Activated T-helper 1 cell treated with anti-CD3 and anti-CD28 coated beads, Interleukin-12 subunit alpha, Interleukin-12 subunit beta, Interleukin-2, Interleukin-4 antibody, amounts not matched to agents 30 ng/mL and 10 ng/mL and 1 ng/mL, durations not matched to agents 14 hours and 24 hours and 36 hours (primary cell): ENCODE measurements at places on chromosomes 12 and 14. TPM values are rescaled to one million over a fixed set of nuclear protein-coding genes. Genes with fewer than 3 reads are reported as not detected.
A peak's percentile ranks its signal among the peaks of the same experiment; 100 is the strongest.

Gene PLEKHG3
- 5.5 and 6.2 TPM in 2 replicates for total RNA-seq

Gene GLIPR1L1
- not detected in 2 replicates for total RNA-seq

Gene CLEC14A
- total RNA-seq, result not detected in 2 replicates

GRCh38 chr14:55127460-55127951 lies 1.5 kb upstream of the LGALS3 start:
- peaks cover 26% of the 10 kb centered on the region for H3K4me1 ChIP-seq
- H3K27me3 ChIP-seq, result peaks cover 32% of the 10 kb centered on the region
- DNase-seq, result no peak
- peaks cover 5% of the 10 kb centered on the region for H3K36me3 ChIP-seq
- H3K4me3 ChIP-seq, result no peak overlapping the region

DNA sequence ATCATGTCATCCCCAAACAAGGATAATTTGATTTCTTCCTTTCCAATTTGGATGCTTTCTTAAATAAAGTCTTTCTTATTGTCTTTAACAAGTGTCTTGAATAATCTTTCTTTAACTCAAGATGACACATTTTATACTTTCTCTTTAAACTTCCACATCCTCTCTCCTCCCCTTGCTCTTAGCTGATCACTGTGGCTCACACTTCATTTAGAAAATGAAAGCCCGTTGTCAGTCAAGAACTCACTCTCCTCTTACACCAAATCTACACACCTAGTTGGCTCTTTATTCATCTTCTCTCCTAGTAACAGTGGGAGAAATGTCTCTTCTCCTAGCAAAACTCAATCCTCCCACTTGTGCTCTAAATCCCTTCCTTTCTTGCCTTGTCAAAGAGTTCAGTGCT lies 10.4 kb upstream of the RMST start:
- H3K27ac ChIP-seq, result no peak overlapping the region
- H3K27me3 ChIP-seq, result peaks cover 2% of the 10 kb centered on the region
- no peaks in the 10 kb centered on the region for H3K4me1 ChIP-seq
- DNase-seq, result no peak

DNA sequence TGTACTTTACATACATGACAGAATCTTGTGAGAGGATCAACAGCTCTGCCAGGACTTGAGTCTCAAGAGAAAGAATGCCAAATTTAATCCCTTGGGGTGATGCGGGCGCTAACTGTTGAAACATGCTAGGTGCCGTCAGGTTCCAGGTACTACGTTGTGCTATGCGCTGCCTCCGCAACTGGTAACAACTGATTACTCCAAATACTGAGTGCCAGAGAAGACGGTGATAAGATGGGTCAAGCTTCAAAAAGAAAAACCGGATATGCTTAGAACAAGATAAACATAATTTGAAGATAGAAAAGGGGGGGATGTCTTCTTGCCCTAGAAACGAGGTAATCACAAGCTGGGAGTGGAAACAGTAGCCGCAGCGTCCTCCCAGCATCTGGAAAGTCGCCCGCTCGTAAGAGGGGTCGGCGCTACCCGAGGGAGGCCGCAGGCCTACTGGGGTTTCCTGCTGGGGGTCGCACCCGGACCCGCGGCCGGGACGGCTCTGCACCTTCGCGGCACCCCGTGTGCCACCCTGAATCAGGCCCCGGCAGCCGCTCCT lies 678 bp downstream of the ZBTB25 start:
- peaks cover 2% of the 10 kb centered on the region for H3K27me3 ChIP-seq
- no peak for DNase-seq
- H3K27ac ChIP-seq, result peak overlapping the region; percentile 96
- peaks cover 33% of the 10 kb centered on the region for H3K36me3 ChIP-seq
- peaks cover 61% of the 10 kb centered on the region for H3K4me1 ChIP-seq

- H3K4me1 ChIP-seq, result peaks cover 11% of the 10 kb centered on the region
- H3K27me3 ChIP-seq, result peaks cover 3% of the 10 kb centered on the region
- no peak within 1 kb of the TSS for H3K27ac ChIP-seq
- H3K36me3 ChIP-seq, result peaks cover 33% of the 10 kb centered on the region
These were observed at the start of gene SLC39A2 for GRCh38 chr14:20998674-20999366. Gene SLC39A2 (plus strand): TSS chr14:20999293. CDS start chr14:20999447, 154 bp downstream.

GRCh38 chr14:60514741-60515491 lies 6.0 kb downstream of the SIX6 start:
- peaks cover 7% of the 10 kb centered on the region for H3K36me3 ChIP-seq
- peaks cover 8% of the 10 kb centered on the region for H3K4me1 ChIP-seq
- DNase-seq, result no peak
- H3K27ac ChIP-seq, result no peak overlapping the region
- peaks cover 64% of the 10 kb centered on the region for H3K27me3 ChIP-seq
- no peak overlapping the region for H3K4me3 ChIP-seq

GRCh38 chr14:63186453-63186852 lies 17.8 kb upstream of the RHOJ start:
- H3K27me3 ChIP-seq, result no peaks in the 10 kb centered on the region
- no peaks in the 10 kb centered on the region for H3K36me3 ChIP-seq
- no peak overlapping the region for H3K27ac ChIP-seq
- DNase-seq, result no peak

GRCh38 chr12:96720363-96720705 lies 186.7 kb upstream of the NEDD1 start:
- no peaks in the 10 kb centered on the region for H3K36me3 ChIP-seq
- H3K4me3 ChIP-seq, result peak overlapping the region; percentile 87
- H3K27me3 ChIP-seq, result no peaks in the 10 kb centered on the region
- H3K4me1 ChIP-seq, result peaks cover 18% of the 10 kb centered on the region
- H3K27ac ChIP-seq, result peak overlapping the region; percentile 80
- DNase-seq, result no peak
